Stimulated activated CD4-positive, alpha-beta T cell treated with anti-CD3 and anti-CD28 coated beads, TNF-alpha, amount 100 ng/mL, for 1 hour (primary cell): ENCODE measurements at places on chromosomes 12 and 14.

DNA sequence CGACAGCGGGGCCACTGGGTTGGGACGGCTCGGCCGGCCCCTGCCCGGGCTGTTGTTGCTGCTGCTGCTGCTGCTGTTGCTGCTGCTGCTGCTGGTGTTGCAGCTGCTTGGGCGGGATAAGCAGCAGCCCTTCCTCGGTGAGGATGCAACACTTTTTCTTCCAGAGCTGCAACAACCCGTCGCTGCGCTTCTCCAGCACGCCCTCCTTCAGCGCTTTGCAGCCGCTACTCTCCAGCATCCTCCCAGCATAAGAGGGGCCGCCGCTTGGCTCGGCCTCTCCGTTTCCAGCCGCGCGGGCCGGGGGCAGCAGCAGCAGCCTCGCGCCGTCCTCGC lies 529 bp downstream of the PHLDA1 start:
- no peak for DNase-seq

GRCh38 chr12:123267335-123267920 lies 4.2 kb downstream of the CDK2AP1 start:
- DNase-seq = no peak

DNA sequence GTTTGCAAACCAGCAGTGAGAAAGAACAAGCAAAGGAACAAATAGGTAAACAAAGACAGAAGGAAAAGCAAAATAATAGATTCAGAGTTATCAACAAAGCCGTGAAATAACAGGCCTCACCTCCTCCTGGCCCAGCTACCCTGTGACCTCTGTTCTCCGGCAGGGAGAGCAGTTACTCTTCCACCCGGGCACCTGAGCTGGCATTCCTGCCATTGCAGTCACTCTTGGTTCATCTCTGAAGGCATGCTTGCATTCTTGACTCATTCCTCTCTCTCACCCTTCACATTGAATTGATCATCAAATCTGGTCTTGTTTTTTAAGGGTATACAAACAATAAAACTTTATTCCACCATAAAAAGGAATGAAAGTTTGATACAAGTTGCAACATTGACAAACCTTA lies 95.1 kb downstream of the TTC8 start:
- DNase-seq = no peak

- no peak for DNase-seq
Observed at GRCh38 chr12:114976372-114976771, 292.4 kb upstream of the TBX3 start.

DNA sequence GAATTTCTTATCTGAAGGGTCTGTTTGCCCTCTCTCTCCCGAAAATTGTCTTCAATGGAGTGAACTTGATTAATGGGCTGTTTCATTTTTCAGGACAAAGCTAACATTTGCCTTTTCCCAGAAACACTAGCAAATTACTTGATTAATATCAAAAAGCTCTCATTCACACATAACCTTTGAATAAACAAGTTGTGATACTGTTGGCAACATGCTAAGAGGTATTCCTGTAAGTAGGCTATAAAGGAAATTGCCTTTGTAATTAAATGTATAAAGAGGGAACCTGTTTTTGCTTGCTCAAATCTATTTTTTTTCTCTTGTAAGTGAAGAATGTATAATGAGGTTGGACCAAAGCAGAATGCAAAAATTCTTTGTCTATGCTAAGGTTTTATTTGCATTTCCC lies 457.2 kb downstream of the TMTC2 start:
- DNase-seq = no peak
